ENCODE measurements at places on chromosomes 4 and X.

- DNase-seq: no peak
Measured at GRCh38 chr4:57039345-57039744, 60.6 kb downstream of the POLR2B start.

DNA sequence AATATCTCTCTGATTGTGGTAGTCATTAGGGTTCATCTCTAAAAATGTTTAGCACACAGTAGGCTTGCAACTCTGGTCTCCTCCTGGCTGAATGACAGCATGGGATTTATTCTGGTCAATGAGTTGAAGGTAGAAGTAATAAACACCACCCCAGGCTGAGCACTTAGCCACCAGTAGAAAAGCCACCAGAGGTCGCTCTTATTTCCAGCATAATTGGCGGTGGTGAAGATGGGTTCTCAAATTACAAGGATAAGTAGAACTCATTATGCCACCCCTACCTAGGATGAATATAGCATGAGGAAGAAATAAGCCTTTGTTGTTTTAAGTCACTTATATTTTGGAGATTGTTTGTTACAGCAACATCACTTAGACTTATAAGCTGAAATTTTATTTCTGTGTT is 302.7 kb downstream of the GPM6A start:
- DNase-seq: no peak

- DNase-seq: no peak
Measured at GRCh38 chrX:44020693-44021092, 47.5 kb upstream of the NDP start.

DNA sequence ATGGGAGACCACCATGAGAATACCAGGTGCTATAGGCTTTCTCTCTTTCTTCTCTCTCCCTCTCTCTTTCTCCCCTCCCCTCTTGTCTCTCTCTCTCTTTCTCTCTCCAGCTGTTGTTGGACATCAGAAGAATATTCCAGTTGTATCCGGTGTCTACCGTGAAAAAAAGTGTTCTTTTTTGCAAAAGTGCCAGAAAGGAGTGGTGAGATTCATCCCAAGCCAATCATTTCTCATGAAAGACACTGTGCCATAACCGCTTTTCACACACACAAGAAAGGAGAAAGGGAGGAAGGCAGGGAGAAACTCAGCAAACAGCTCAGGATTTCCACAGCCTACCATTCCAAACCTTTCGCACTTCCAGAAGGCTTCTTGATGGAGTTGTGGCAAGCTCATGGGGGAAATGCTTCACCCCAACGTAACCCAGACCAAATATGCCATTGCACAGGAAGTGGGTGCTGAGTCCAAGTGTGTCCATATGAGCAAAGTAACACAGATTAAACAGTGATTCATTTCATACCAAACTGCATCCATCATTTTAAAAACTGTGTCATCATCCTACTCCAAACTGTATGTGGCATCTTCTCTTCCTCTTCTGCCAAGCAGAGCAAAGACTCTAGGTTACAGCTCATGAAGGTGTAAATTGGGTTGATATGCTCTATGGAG is 224.0 kb downstream of the APBB2 start:
- no peak for DNase-seq

DNA sequence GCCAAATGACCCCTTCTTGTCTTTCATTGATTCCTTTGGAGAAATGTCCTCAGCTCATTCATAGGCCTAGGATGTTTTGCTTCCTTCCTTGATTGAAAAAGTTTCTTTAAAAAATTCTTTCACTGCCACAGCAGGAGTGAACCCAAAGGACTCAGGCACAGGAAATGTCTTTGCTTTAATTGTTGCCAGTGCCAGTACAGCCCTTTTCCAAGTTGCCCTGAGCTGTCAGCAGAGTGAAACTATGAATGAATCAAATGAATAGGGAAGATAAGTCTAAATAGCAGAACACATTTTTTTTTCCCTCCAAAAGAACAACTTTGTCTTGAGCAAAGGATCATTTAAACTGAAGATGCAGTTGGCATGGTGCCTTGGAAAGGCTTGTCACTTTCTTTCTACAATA is 63.8 kb upstream of the SLC4A4 start:
- no peak for DNase-seq

GRCh38 chr4:137597752-137598430 is 65.6 kb upstream of the PCDH18 start:
- DNase-seq: no peak

- DNase-seq: no peak
Measured at GRCh38 chrX:122863067-122863466, 321.0 kb upstream of the GRIA3 start.

- DNase-seq: no peak
Measured at GRCh38 chr4:98620087-98620784, 38.2 kb downstream of the TSPAN5 start.

DNA sequence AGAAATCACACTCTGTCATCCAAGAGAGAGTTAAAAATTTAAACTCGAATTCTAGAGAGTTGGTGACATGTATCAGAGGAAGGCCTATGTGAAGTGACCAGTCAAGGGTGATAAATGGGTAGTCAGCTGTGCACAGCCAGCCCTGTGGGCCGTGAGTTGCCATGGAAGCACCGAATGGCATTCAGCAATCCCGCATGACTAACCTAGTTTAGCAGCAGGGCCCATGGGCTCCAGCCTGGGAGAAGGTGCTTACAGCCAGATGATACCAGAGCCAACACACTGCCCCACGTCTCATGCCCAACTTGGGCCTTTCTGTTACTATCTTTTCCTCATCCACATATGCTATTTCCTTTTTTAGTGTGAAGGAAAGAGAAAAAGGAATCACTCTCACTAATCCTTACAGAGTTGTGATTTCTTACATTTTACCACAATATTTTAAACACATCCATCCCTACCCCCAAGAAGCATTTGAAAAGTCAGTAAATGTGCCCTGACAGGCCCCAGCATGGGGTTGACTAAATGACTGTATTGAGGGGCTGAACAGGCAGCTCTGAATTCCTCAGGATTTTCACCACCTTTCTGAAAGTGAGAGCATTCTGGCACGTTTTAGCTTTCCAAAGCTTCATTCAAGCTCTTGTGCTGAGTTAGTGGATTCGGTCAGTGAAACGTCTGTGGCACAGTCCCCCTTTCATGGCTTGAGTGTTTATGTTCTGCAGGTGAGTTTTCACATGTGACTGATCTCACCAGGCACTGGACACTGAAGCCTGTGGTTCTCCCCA is 104.2 kb downstream of the AFF1 start:
- DNase-seq: no peak

- no peak for DNase-seq
Measured at GRCh38 chr4:27278615-27279375, 418.2 kb downstream of the STIM2 start.

GRCh38 chrX:15737959-15738902 is at the start of gene CA5B:
Gene CA5B (plus strand): TSS chrX:15738270. CDS start chrX:15750024, 11,754 bp downstream.
- DNase-seq: peak; percentile 99

All from CD4-positive, alpha-beta memory T cell (primary cell).